AG04449 (cell line): ENCODE measurements at places on chromosomes 5 and 9.

DNA sequence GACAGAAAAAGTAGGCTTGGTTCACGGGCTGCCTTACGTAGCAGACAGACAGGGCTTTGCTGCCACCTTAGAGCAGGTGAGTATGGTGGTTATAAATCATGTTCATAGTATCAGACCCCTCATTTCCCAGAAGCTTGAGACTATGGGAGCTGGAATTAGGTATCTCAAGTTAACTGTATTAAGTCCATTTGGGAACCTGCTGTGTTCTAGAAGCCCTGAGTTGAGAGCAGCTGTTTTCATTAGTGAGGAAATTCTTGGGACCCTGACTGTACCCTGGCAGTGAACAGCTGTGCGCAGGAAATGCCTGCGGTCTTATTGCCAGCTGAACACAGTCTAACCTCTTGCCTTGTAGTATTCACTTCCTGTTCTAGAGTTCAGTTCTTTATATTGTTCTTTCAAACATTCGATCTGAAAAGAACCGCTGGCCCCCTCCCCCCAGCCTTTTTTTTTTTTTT lies 29.8 kb downstream of the UGCG start:
- DNase-seq, result peak; percentile 50

- DNase-seq, result no peak
Observed at GRCh38 chr9:105911104-105911911, 217.0 kb downstream of the TMEM38B start.

GRCh38 chr5:76688836-76689235 lies 27.1 kb upstream of the F2R start:
- no peak for DNase-seq

- no peak for DNase-seq
Observed at GRCh38 chr5:35120715-35121114, 73.0 kb upstream of the AGXT2 start.

DNA sequence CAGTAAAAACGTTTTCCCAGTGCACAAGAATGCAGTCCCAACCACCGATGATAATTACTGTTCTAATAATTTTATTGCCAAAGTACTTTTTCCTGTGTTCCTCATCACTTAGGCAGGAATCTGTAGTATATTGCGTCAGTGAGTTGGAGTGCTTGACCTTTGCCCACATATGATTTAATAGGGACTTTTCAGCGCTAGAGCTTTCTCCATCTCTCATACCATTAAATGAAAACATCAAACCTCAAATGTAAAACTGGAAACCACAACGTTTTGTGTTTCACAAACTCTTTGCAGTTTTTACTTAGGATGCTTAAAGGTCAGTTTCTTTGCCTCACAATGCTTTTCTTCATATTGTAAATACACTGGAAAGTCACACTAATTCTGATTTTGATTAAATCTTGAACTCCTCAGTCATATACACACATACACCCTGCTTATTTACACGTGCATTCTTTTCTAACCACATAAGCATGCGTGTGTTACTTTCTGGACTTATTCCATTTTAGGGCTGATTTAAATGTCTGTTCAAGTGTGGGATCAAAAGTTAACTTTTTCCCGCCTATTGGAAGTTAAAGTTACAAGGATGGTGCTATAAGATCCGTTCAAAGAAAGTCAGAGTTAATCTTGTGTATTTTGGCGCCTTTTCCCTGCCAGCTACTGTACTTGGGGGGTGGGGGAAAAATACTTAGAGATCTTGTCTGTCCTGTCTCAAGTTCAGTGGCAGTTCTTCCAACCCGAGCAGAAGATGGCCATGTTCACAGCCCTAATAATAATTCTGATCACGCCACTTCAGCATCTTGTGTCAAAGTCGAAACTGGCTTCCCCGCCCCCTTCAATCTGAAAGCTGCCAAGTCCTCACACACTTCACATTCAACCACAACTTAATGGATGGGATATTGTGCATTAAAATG lies 6.6 kb upstream of the NFIB start:
- peak; percentile 71 for DNase-seq

DNA sequence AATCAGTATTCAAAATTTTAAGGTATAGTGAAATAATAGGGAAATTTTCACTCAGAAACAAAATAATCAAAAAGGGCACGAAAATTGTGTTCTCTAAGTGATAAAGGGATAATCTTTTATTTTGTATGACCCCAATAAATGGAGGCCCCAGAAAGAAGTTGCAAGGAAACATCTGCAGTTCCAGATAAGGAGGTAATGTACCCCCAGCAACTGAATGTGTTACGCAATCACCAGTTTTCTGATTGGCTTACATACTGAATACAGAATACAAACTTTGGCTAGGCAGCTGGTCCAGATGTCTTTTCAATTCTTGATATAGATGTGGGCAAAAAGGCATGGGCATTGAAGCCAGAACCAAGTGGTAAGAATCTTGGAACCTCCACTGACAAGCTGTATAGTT lies 1.7 kb upstream of the TOPORS start:
- no peak for DNase-seq

- no peak for DNase-seq
Observed at GRCh38 chr9:11713077-11713476, 980.1 kb upstream of the TYRP1 start.

DNA sequence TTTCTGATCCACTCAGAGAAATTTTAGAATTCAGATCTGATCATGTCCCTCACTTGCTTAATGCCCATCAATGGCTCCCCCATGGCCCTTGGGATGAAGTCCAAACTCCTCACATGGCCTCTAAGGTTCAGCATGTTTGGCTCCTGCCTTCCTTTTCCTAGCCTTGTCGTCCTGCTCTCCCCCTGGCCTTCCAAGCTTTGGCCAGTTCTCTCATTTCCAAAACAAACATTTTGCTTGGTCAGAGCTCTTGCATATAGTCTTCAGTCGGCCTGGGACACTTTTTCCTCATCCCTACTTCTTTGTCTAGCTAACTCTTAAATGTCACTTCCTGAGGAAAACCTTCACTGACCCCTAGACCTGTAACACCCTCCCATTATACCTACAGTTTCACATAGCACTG lies 37.1 kb upstream of the PPP3R2 start:
- no peak for DNase-seq

- DNase-seq, result no peak
Observed at GRCh38 chr5:43396762-43397304, 15.4 kb downstream of the CCL28 start.

- no peak for DNase-seq
Observed at GRCh38 chr9:116419181-116419580, 265.6 kb downstream of the PAPPA start.

GRCh38 chr9:126383406-126384046 lies 56.9 kb downstream of the MVB12B start:
- DNase-seq, result no peak

DNA sequence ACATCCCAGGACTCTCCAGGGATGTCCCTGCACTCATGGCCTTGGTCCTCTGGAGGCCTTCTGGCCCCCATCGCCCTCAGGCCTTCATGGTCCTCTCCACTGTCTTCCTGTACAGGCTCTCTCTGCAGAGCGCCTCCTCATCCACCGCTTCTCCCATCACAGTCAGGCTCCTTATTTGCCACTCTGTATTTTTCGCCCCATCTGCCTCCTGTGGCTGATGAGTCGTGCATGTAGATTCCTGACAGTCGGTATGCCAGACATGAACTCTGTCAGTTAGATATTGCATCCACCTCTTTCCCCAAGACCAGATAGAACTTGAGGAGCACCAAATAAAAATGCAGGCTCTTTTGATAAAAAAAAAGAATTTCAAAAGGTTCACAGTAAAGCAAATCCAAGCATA lies 362.8 kb downstream of the IRX1 start:
- DNase-seq, result no peak

DNA sequence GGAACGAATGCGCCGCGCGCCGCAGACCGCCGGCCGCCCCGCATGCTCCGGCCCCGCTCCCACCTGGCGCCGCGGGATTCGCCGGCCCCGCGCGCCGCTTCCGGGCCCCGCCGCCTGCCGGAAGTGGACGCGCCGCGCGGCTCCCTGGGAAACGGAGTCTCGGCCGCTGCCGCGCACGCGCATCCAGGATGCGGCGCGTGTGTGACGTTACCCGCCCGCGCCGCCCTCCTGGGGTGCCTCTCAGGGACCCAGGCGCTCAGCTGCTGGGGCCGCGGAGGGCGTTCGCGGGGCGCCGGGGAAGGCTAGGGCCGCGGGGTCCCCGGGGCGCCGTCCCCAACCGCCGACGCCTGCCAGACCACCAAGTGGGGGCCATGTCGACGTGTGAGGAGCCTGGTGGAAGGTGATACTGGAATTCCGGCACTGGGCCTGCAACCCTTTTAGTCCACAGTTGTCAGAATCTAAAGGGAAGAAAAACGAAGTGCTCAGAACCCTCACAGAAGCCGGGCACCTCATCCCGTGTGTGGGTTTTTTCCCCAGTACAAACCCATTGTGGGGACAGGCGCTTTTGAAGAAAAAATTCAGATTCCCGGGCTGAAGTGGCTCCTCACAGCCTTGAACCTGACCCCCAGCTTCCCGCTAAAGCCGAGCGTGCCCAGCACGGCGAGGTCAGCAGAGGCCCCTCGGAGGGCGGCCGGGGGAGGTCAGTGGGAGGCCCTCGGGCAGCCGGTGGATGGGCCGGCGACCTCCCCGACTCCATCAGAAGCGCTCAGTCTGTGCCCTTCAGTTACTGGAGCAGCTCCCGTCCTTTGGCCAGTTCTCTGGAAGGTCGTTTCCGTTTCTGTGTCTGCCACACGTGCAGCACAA lies at the start of gene CLPTM1L:
TSS of gene CLPTM1L (minus strand) at position 125 of the 864 bp plus-strand sequence. CDS start 258 bp downstream, outside the sequence.
- no peak for DNase-seq

GRCh38 chr9:17225407-17225806 lies 90.6 kb downstream of the CNTLN start:
- no peak for DNase-seq

DNA sequence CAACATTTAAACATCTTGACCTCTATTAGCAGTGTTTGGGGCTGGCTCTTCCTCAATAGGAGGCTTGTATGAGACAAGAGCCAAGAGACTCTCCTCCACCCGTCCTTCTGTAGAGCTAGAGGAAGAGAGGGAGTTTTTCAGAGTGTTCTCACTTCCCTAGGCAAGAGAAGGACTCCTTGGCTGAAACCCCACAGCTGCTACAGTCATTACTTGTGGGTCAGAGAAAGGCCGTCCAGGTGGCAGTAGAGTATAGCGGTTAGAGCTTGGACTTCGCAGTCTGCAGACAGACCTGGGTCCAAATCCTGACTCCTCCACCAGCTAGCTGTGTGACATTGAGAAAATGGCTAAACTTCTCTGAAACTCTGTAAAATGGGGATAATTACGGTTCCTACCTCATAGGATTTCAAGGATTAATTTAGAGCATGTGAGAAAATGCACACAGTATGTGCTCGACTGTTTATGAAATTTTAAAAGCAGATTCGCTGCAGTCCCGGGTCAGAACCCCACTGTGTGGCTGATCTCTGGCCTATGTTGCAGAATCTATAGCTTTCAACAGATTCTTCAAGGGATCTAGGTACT lies 80.8 kb upstream of the ARAP3 start:
- no peak for DNase-seq

- no peak for DNase-seq
Observed at GRCh38 chr9:96217754-96218693, 84.0 kb downstream of the HSD17B3 start.

DNA sequence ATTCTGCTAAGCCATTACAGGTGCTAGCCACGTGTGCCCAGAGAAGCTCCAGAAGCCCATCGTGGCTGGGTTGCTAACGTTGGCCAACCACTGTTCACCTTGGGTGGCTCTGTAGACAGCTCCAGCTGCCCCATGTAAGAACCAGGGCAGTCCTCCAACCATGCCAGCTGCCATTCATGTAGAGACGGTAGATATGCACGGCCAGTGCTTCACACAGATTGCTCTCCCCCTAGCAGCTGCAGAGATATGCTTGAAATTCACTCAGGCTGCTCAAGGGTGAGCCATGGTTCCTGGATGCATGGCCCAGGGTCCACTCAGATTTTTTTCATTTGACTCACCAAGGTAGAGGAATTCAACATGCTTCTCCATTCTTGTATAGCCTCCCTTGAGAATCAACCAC lies 31.0 kb downstream of the GADD45G start:
- DNase-seq, result no peak

DNA sequence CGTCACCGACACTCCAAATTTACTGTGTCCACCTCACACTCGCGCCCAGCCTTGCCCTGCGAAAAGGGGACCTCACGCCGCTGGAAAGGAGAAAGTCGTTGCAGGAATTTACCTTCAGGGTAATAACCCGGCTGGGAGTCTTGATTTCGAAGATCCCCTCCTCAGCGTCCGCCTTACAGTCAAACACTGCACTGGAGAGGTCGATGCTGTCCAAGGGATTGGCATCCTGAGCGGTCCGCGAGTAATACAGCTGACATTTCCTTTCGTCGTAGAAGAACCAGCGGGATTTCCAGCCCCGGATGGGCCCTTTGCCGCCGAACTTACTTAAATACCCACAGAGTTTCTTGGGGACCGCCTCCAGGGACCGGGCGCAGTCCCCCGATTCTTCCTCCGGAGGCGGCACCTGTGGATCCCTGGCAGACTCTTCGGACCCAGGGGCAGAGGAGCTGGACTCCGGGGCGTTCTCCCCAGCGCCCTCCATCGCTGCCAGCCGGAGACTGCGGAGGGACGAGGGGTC lies 330 bp downstream of the TBC1D2 start:
- DNase-seq, result no peak

GRCh38 chr9:12448246-12448645 lies 244.9 kb upstream of the TYRP1 start:
- DNase-seq, result no peak

GRCh38 chr5:134073404-134073803 lies 41.1 kb upstream of the TCF7 start:
- no peak for DNase-seq

DNA sequence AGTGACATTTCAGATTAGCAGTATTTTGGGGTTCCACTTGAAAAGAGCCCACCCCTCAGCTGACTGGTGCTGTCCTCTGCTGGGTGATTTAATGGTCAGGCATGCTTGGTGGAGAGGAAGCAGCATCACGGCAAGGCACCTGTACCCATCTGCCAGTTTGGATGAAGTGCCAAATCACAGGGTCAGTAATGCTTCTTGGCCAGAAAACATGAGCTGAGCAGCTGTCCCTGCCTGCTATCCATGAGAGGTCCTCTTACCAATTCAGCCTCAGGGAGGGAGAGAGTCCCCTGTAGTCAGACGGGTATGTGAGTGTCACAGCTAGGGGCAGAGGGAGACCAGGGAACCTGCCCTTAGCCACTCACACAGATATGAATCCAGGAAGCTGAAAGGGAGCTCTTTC lies 137.9 kb downstream of the SEC61B start:
- no peak for DNase-seq

- DNase-seq, result no peak
Observed at GRCh38 chr5:68711293-68712200, 382.3 kb upstream of the SLC30A5 start.

GRCh38 chr9:90301277-90301653 lies 341.4 kb downstream of the DIRAS2 start:
- DNase-seq, result peak; percentile 74

DNA sequence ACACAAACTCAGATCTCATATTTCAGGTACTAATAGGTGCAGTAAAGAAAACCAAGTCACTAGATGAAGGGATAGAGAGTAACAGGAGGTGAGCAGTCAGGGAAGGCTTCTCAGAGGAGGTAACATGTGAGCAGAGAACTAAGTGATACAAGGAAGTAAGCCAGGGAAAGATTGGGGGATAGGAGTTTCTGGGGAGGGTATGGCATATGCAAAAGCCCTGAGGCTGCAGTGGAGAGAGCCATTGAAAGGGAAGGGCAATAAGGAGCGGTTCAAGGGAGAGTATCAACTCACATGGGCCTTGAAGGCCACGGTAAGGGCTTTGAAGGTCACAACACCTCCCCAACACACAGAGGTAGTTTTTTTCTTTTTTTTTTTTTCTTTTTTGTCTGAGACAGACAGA lies 6.9 kb downstream of the OLFML2A start:
- no peak for DNase-seq

- DNase-seq, result no peak
Observed at GRCh38 chr9:73869264-73869663, 627.9 kb upstream of the RORB start.

- DNase-seq, result peak; percentile 74
Observed at GRCh38 chr5:55816342-55816741, 34.8 kb upstream of the IL31RA start.

- no peak for DNase-seq
Observed at GRCh38 chr9:116162241-116162781, 8.7 kb downstream of the PAPPA start.
